HuH-7.5 (cell line): ENCODE measurements at places on chromosomes 12 and 14.

DNA sequence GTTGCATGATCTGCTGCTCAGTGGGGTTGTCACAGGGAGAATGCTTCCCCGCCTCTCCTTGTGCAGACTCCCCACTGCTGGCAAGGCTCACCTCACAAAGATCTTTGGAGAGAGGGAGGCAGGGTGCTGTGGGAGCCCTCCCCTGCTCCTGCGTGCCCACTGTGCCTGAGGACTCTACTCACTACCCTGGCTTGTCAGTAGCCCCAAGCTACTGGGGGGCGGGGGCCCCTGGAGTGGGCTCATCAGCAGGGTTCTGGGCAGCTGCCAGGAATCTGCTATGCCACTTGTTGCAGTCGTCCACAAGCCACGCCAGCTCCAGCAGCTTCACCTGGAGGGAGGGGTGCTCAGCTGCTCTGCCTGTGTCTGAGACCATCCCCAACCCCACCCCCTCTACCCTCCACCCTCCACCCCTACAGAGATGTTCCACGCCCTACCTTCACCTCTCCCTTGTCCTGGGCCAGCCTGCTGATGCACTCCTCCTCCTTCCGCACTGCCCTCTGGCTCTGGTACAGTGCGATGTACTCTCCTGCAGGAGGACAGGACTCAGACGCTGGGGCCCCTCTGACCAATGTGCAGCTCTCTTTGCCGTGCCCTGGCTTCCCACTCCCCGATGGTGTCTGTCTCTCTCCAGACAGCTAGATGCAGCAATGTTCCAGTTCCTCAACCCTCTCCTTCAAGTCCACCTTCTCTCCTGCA lies 14.2 kb upstream of the BLTP3B start:
- no peak for DNase-seq

DNA sequence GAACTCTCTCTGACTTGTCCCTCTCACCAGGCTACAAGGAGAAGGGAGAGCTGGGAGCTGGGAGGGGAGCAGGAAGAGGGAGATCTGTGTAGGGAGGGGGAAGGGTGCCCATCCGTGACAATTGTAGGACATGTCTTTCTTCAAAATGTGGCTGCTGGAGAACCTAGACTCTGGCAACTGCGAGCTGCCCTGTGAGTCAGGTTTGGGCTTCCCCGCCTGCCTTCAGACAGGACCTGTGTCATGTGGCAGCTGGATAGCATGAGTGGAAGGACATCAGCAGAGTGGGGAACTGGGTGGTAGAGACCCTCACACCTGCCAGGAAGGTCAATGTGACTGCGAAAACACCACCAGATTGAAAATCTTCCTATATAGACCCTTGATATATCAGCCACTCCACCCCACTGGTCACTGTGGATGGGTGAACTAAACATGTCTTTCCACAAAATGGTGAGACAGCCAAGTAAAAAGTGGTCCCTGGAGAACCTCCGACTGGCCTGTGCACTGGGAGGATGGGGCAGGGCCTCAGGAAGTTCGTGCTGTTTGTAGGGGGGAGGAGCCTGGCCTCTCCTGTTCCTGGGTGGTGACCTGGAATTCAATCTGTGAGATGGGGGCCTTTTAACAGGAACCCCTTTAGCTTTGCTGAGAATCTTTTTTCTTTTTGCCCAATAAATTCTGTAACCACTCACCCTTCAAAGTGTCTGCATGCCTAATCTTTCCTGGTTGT lies 62.2 kb upstream of the CAPRIN2 start:
- DNase-seq, result no peak

- no peak for DNase-seq
Measured at GRCh38 chr12:6945613-6946012, 1.8 kb downstream of the C12orf57 start.

DNA sequence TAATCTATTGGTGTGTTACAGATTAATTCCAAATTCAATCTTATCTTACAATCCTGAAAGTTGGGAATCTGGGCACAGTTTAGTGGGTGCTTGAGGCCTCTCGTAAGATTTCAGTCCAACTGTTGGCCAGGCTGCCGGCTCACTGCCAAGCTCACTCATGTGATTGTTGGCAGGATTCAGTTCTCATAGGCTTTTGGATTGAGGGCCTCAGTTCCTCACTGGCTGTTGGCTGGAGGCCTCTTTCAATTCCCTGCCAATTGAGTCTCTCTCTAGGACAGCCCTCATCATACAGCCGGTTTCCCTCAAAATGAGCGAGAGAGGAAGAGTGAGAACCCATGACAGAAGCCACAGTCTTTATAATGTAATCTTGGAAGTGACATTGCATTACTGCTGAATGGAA lies 123.5 kb upstream of the FBXO33 start:
- no peak for DNase-seq

DNA sequence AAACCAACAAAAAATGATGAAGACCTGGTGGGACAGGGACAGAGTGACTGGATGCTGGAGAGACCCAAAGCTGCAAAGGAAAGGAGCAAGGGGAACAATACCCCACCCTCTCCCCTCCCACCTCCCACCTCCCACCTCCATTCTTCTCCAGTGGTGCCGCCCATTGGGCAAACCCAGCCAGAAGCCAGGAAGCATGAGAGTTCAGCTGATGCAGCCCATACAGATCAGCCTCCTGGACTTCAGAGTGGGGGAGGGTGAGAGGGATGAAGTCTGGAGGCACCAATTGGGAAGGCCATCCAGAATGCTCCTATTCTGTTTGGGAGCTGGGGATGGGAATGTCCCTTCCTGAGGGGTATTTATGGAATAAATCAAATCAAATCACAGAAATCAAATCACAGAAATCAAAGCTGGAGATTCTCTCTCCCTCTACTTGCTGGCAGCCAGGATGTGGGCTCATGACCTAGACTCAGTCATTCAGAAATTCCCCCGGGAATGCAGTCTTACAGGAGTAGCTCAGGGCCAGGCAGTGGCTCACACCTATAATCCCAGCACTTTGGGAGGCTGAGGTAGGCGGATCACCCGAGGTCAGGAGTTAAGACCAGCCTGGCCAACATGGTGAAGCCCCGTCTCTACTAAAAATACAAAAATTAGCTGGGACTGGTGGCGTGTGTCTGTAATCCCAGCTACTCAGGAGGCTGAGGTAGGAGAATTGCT lies 31.1 kb downstream of the IRF2BPL start:
- DNase-seq, result no peak

DNA sequence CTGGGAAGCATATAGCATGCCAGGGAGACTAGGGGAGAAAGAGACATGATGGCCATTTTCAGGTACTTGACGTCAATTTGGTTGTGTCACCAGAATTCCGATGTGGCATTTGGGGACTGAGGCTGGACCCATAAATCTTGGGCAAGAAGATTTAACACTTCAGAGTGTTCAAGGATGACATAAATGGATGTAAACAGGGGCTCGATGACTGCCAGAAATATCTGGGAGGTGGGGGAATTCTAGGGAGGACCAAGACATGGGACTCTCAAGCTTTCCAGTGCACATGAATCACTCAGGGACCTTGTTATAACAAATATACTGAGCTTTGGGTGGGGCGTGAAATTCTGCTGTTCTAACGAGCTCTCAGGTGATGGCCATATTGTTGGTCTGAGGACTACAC lies 17.8 kb downstream of the HAL start:
- DNase-seq, result no peak

- DNase-seq, result no peak
Measured at GRCh38 chr14:73736842-73737241, 22.7 kb upstream of the PNMA1 start.

DNA sequence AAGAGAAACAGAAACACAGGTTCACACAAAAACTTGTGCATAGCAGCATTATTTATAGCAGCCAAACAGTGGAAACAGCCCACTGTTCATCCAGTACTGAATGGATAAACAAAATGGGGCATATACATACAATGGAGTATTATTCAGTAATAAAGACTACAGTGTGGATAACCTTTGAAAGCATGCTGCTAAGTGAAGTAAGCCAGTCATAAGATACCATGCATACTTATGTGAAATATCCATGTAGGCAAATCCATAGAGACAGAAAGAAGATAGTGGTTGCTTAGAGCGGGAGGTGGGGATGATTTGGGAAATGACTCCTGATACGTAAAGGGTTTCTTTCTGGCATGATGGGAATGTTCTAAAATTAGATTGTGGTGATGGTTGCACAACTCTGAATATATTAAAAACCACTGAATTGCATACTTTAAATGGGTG lies 99.4 kb downstream of the CRADD start:
- no peak for DNase-seq

- no peak for DNase-seq
Measured at GRCh38 chr12:94987801-94988200, 15.7 kb downstream of the NDUFA12 start.

- DNase-seq, result no peak
Measured at GRCh38 chr12:18415227-18415626, 153.9 kb downstream of the PIK3C2G start.

- no peak for DNase-seq
Measured at GRCh38 chr12:107513184-107513583, 172.4 kb upstream of the PWP1 start.

GRCh38 chr14:80927083-80927989 lies 14.2 kb downstream of the CEP128 start:
- DNase-seq, result no peak

DNA sequence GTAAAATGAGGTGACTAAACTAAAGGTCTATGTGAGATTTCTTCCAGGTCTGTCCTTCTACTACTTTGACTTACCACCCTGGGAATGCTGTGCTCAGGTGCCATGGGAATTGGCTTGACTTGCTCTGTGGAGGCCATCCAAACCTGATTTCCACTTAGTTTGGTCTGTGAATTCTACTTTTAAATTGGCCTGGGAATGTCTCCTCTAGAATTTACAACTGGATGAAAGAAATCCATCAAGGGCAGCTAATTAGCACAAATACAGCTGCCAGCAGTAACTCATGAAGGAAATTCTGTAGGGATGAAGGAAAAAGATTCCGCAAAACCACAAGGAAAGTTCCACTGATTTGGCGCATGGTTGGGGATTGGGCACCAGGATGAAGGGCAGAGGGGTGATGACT lies 31.7 kb upstream of the FRMD6 start:
- DNase-seq, result no peak

GRCh38 chr14:58796242-58797009 lies 158.7 kb downstream of the DACT1 start:
- no peak for DNase-seq

DNA sequence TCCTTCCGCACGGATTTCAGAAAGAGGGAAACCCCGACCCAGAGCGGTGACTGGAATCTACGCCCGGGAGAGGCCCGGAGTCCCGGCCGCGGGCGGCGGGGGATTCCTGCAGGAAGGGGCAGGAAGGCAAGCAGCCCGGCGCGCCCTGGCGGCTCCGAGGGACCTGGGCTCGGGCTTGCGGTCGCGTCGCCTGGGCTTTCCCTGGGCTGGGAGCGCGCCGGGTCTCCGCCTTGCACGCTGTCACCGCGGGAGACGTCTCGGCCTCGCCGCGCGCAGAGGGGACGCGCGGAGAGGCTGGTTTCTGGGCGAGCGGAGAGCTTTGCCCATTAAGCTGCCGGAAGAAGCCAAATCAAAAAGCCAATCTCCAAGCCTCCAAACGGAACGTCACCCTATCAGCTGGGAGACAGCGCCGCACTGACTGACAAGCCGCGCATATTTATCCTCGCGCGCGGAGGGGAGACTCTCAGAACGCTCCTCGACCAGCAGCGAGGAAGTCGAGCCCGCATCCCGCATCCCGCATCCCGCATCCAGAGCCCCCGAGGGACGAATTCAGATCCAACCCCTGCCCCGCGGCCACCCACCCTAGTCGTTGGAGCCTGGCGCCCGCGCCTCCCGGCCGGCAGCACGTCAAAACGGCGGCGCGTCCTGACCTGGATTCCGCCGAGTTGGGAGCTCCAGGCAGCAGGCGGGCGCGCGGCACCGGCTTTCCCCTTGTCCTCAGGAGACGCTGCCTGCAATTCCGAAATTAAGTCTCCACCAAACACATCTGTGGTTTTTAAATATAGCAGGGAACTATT lies at the start of gene SLC8A3:
TSS of gene SLC8A3 (minus strand) at position 293 of the 797 bp plus-strand sequence. CDS start 20,529 bp downstream, outside the sequence.
- DNase-seq, result peak; percentile 46

- no peak for DNase-seq
Measured at GRCh38 chr14:94372021-94372605, 16.3 kb downstream of the SERPINA1 start.

GRCh38 chr12:118813778-118814357 lies 167.5 kb upstream of the SRRM4 start:
- DNase-seq, result no peak

GRCh38 chr14:61388173-61388975 lies 67.0 kb downstream of the PRKCH start:
- no peak for DNase-seq

GRCh38 chr14:88551980-88552431 lies 2.8 kb downstream of the PTPN21 start:
- peak; percentile 39 for DNase-seq

DNA sequence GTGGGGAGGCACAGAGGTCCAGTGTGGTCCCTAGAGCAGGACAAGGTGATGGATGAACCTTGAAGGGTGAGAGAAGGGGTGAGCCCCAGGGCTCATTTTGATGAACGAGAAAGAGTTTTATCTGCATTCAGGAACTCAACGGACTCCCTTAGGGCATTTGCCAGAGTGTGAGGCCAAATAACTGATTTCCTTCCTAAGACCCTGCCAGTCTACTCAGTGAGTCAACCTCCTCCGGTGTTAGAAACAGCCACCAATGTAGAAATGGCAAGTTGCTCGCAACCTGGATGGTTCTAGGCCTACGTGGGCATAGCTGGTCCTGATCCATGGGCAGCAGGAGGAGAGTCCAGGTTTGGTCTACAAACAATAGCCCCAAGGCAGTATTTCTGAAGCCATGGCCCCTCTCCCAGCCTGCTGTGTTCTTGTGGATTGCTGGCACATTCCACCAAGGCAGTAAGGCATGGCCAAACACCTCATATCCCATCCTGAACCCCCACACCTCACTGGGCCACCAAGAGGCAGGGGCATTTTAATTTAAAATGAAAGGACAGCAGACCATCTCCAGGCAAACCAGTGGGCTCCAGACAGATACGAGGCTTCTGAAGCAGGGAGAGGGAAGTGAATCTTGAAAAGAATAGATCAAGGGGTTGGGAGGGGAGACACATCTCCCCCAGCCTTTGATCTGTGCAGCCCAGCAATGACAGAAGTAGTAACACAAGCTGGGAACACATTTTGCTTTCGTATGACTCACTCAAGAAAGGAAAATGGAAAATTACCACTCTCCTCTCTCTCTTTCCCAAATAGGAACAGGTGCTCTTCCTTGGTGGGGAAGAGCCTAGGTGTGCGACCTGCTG lies 25.4 kb upstream of the TESC start:
- DNase-seq, result no peak

DNA sequence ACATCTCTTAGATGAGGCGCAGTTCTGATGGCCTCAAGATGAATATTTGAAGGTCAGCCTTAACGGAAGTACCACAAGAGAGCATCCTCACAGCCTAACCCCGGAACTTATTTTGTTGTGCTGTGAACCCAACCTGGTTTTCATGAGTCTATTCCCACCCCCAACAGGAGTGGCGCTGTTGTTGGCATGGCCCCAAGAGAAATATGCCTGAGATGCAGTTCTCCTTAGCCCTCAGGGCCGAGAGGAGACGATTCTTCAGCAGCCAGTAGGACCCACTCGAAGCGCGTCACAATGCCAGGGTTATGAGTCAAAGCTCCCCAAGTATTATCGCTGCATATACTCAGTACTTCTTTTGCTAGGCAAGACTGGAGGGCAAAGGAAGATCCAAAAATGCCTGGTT lies 24.5 kb upstream of the BCL11B start:
- no peak for DNase-seq

- peak; percentile 33 for DNase-seq
Measured at GRCh38 chr12:5430641-5431603, 986 bp upstream of the NTF3 start.
